ENCODE measurements at places on chromosomes 5 and 9.

- no peak for DNase-seq
These were observed 52.0 kb upstream of the SLC25A51 start for GRCh38 chr9:37955781-37956422.

DNA sequence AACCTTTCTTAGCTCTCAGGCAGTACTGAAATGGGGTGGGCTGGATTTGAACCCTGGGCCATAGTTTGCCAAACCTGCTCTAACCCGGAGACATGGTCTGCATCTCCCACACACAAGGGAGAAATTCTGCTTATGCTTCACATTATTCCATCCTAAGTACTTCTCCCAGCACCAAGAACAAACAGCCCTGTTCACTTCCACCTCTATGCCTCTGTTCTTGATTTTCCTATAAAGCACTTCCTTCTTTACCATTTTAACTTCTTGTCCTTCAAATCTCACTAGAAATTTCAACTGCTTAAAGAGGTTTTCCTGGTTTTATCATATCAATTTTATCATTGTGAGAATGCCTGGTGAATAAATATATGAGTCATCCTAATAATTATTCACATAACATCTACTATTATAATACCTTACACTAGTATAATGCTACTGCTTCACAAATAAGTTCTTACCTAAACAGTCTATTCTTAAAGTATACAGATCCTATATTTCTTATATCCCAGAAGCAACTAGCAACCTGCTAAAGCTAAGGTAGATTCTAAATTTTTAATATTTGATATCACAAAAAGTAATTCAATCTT lies 12.7 kb downstream of the FEM1C start:
- no peak for DNase-seq

DNA sequence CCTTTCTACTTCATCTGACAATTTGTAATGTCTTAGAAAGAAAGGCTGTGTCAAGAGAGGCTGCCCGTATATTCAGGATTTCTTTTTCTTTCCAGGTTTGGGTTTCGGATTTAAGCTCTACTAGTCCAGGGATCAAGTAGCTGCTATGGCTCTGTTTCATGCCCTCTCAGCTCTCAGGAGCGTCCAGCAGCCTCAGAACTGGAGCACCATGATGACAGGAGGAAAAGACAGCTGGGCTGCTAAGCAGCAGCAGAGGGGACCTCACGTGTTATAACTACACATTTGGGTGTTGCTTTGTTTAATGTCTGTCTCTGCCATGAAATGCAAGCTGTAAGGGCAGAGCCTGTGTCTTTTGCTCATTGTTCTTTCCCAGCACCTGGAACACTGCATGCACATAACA lies 28.5 kb downstream of the TBC1D2 start:
- DNase-seq, result no peak

GRCh38 chr5:134116789-134117761 lies 2.6 kb downstream of the TCF7 start:
- no peak for DNase-seq

DNA sequence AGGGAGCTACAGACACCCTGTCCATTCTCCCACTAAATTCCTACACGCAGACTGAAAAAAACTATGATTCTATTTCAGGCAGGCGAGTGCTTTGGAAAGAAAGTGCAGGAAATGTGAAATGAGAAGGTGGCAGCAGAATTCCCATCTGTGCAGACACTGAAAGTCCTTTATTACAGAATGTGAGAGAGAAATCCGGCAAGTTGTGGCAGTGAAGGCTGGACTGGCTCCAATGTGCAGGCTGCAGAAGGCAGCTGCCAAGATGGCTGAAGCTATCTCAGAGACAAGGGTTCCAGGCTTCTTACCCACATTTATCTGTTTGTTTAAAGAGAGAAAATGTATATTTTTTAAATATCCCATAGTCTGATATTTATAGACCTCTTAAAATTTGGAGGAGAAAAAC lies 161.8 kb upstream of the VLDLR start:
- no peak for DNase-seq

GRCh38 chr5:180495292-180495691 lies 1.1 kb downstream of the CNOT6 start:
- no peak for DNase-seq

DNA sequence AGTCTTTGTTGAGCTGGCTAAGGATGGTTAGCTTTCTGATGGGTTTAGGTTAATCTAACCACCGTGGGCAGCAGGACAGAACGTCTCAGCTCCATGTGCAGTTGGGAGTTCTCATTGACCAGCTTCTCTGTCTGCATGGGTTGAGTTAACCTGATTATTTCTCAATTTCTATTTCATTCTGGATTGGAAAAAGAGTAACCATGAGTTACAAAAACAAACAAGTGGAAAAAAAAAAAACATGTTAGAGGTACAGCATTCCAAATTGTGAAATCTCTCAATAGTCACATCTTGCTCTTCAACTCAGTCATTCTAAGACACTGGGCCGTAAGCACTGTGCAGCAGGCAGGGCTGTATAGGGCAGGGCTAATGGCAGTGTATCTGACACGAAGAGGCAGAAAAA lies 343.7 kb upstream of the KLF4 start:
- DNase-seq, result no peak

GRCh38 chr9:100063185-100063584 lies 35.6 kb downstream of the ERP44 start:
- DNase-seq, result no peak

DNA sequence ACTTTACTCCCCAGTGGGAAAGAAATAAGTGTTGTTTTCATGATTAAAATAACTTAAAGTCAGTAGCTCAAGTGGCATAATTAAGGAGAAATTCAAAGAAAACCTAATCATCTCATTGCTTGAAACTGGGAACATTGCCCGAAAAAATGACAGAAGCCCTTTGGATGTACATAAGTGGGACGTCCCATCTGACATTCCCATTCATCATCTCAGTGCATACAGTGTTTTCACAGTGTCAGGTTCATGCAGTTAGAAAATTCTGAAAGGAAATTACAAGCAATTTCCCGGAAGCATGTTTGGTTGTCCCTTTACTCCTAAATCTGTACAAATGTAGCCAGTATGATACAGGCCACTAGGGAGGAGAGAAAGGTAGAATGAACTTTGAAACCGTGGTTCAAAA lies 95.6 kb downstream of the ADAMTS16 start:
- DNase-seq, result no peak

DNA sequence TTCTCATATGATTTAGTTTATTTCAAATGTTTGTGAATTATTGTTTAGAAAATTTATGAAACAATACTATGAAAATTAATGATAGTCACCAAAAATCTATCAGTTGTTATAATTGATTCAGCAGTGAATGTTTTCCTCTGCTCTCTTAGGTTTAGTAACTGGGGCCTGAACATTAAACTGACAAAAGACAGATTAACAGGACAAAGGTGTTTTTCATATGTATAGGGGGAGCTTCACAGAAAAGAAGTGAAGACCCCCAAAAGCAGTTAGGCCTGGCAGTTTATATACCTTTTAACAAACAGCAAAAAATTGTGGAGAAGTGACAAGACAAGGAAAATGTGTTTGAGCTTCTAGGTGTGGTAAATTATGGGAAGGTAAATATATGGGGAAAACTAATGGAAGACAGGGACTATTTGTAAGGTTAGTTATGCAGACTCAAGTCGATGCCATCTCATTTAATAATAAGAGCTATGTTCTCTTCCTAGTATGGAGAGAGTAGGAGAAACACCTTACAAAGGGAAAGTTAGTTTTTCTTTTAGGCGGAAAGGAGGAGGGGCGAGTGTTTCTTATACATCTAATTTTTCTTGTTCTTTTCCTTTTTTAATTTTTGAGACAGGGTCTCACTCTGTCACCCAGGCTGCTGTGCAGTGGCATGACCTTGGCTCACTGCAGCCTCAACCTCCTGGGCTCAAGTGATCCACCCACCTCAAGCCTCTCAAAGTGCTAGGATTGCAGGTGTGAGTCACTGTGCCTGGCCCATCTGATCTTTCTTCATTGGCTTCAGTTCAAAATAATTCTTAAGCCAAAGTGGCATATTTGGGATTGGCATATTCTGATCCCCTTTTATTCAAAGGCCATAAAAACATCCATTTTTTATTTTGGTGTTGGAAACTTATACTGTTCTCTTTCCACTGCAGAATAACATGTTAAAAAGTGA lies 77.8 kb downstream of the C9orf153 start:
- DNase-seq, result no peak

- DNase-seq, result no peak
These were observed 11.1 kb upstream of the CCDC187 start for GRCh38 chr9:136314944-136315343.

DNA sequence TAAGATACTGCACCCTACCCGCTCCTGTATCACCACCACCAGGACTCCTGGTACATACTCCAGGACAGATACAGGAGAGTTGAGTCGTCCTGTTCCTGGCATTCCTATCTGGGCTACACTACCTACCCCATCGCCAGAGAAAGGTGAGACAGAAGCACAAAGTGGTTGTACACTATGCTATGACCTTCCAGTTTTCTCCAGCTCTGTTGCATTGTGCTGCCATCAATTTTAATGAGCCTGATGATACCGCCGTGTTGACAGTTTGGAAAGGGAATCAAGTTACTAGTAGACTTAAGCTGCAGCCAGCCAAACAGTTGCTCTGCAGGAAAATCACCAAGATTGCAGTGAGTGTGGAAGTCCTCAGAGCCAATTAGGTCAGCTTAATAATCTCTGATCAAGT lies 35.2 kb downstream of the ANP32B start:
- no peak for DNase-seq

DNA sequence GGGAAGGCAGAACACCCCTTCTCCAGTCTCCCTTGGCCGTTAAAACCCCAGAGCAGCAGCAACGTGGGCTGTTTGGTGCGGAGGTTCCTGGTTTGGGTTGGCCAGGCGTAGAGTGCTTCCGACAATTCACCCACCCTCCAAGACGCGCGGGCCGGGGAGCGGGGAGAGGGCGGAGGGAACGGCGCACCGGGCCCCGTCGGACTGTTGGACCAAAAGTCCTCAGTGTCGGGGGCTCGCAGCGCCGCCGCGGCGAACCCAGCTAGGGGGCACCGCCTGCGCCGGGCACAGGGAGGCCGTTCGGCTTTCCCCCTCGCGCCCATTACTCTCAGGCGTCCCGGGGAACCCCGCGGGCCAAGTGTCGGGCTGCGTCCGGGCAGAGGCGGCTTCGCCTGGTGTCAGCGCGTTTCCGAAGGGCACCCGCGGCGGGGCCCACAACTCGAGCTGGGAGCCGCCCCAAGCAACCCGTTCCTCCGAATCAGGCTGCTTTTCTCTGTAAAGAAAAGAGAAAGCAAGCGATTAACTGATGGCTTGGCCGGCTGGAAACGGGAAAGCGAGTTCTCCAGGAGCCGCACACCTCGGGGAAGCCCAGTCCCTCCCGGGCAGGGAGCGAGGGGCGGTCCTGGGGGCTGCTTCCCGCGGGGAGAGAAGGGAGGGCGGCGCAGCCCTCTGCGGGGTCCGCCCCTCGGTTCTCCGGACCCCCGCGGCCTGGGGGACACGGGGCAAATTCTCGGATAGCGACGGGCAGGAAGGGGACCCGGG lies 145.5 kb downstream of the ERCC6L2 start:
- peak; percentile 61 for DNase-seq

GRCh38 chr9:126490871-126491567 lies 122.7 kb upstream of the LMX1B start:
- peak; percentile 54 for DNase-seq

GRCh38 chr5:57577432-57578175 lies 95.0 kb upstream of the ACTBL2 start:
- no peak for DNase-seq

- DNase-seq, result no peak
These were observed 45.4 kb upstream of the MYOT start for GRCh38 chr5:137822158-137822764.

DNA sequence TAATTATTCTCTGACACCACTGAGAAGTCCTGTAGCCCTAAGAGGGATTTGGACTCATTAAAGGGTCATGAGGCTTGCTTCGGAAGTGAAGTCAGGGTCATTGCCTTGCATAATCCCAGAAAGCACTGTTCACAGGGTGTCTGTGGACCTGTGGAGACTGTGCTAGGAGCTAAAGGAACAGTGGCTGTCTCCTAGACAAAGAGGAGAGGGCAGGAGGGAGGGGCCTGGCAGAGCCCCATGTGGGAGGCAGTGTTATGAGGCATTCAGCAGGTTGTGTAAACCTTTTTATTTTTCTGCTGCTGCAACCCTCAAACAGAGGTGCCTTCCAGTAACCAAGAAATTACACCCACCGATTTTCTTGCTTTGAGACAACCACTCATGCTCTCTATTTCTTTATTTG lies 3.3 kb downstream of the TMEM174 start:
- DNase-seq, result no peak

- no peak for DNase-seq
These were observed 22.3 kb upstream of the OLFM1 start for GRCh38 chr9:135065151-135065550.

GRCh38 chr5:179768326-179769085 lies 25.3 kb upstream of the LTC4S start:
- no peak for DNase-seq

DNA sequence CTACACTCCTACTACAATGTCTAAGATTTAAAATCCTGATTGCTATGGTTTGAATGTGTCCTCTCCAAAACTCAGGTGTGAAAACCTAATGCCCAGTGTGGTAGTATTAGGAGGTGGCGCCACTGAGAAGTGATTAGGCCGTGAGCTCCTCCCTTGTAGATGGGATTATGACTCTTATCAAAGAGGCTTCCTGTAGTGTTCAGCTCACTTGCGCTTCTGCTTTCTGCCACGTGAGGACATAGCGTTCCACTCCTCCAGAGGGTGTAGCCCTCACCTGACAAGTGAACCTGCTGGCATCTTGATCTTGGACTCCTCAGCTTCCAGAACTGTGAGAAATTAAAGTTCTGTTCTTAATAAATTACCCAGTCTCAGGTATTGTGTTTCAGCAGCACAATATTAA lies 33.0 kb upstream of the WHRN start:
- DNase-seq, result peak; percentile 13

- no peak for DNase-seq
These were observed 15.8 kb downstream of the MRPL22 start for GRCh38 chr5:154956712-154957111.

- no peak for DNase-seq
These were observed 306.3 kb downstream of the FER start for GRCh38 chr5:109053995-109054417.

DNA sequence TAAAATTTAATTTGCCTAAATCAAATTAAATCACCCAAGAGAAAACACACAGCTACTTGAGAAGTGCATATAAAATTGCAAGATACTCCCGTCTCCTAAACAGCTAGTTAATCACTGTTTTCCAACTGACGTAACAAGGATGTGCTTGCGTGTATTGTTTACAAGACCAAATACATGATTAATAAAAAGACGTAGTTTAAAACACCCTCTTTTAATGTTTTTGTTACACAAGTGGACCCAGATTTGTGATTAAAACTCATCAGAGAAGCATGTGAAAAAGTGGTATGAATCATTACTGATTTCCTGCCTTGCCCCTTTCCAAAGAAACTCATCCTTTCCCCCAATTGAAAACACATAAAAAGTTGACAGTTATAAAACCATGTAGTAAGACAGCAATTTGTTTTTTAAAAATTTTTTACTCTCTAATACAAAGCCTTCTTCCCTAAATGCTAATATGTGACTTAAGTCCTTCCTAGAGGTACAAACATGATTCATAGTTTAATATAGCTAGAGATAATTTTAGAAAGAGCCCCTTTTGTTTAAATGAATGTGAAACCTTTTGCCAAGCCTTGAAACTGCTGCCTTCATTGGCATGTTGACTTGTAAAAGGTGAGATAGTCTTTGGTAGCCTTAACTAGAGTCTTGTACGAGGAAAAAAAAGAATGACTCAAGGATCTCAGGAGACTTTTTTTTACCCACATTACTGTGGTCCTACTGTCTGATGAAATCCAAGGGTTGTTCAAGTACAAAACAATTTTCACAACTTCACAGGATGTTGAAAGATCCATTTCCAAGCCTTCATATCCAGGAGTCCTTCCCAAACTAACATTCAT lies 61.4 kb upstream of the FST start:
- no peak for DNase-seq

Measured in activated naive CD4-positive, alpha-beta T cell treated with Interleukin-2 at 50 U/mL for 16 hours (primary cell).